Small intestine (tissue), 16 donors: ENCODE measurements at places on chromosomes 2 and 18. TPM values are rescaled to one million over a fixed set of nuclear protein-coding genes. Genes with fewer than 3 reads are reported as not detected.
A peak's percentile ranks its signal among the peaks of the same experiment; 100 is the strongest.

DNA sequence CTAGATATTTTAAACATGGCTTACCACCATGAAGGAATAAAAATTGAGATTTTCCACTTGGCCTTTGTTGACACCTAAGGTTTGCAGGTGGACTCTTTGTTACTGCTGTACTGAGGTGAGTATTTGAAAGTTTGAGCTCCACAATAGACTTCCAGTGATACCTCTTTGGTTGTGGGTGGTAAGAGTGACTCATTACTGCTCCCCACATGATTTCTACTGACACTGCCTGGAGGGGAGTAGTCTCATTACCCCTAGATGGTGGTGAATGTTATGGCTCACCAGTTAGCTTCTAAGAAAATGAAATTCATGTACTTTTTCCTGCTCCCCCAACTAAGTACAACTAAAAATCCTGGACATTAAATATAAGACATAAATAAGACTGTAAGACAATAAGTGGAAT, 1183.1 kb upstream of the TMEFF2 start:
- H3K4me1 ChIP-seq, result no peaks in the 10 kb centered on the region
- no peaks in the 10 kb centered on the region for H3K27me3 ChIP-seq
- no peak for DNase-seq
- no peaks in the 10 kb centered on the region for H3K36me3 ChIP-seq
- H3K27ac ChIP-seq, result no peak overlapping the region

DNA sequence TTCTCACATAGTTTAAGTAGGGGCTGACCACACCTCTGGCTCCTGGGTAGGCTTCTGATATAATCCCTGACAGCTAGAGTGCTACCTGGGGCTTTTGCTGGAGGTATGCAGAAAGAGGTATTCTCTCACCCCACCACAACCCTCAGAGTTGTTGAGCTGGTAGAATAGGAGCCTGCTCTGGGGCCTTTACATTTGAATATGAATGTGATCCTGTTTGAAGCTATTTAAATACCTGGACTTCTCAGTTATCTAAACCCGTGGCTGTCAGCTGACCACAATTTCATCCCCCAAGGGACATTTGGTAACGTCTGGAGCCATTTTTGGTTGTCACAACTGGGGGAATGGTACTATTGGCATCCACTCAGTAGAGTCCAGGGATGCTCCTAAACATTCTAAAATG, 669.1 kb downstream of the SATB2 start:
- DNase-seq, result no peak
- no peaks in the 10 kb centered on the region for H3K4me1 ChIP-seq
- H3K27ac ChIP-seq, result no peak overlapping the region
- H3K4me3 ChIP-seq, result no peak overlapping the region
- H3K27me3 ChIP-seq, result no peaks in the 10 kb centered on the region
- H3K36me3 ChIP-seq, result no peaks in the 10 kb centered on the region

DNA sequence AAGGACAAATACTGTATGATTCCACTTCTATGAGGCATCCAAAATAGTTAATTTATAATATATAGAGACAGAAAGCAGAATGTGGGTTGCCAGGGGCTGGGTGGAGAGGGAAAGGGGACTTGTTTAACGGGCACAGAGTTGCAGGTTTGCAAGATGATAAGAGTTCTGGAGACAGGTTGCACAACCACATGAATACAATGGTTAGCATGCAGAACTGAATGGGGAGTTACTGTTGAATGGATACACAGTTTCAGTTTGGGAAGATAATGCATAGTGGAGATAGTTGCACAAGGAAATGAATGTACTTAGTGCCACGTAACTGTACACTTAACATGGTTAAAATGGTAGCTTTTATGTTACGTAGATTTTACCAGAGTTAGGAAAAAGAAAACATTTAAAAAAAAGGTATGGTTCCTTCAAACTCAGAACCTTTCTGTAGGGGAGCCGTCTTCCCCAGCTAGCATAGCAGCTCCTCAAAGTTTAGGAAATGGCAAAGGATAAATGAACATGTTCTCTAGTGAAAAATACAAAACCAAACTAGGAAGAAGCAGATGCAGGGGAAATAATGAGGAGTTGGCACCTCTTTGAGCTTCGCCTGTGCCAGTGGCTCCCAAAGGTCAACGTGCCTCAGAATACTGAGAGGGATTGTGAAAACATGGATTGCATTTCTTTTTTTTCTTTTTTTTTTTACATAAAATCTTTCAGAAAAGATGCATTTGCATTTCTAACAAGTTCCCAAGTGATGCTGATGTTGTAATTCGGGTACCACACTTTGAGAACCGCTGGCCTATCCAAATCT, 95.2 kb downstream of the ZCCHC2 start:
- H3K4me1 ChIP-seq, result no peaks in the 10 kb centered on the region
- H3K4me3 ChIP-seq, result no peak overlapping the region
- no peaks in the 10 kb centered on the region for H3K36me3 ChIP-seq
- H3K27ac ChIP-seq, result no peak overlapping the region
- H3K27me3 ChIP-seq, result no peaks in the 10 kb centered on the region
- DNase-seq, result no peak

RAX gene
- polyA plus RNA-seq, result not detected

ZNF385B gene
- polyA plus RNA-seq, result not detected

AGXT gene
- polyA plus RNA-seq, result 1.8 TPM

DNA sequence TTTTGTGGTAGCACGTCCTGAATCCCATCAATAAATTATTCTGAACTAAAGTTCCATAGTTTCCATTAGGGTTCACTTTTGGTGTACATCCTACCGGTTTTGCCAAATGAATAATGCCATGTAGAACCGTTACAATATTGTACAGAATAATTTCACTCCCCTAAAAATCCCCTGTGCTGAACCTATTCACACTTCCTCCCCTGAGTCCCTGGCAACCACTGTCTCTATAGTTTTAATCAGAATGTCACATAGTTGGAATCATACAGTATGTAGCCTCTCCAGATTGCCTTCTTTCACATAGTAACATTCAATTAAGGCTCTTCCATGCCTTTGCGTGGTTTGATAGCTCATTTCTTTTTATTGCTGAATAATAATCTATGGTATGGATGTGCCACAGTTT, 9.6 kb upstream of the CASP8 start:
- peaks cover 9% of the 10 kb centered on the region for H3K4me1 ChIP-seq
- no peak overlapping the region for H3K4me3 ChIP-seq
- H3K36me3 ChIP-seq, result no peaks in the 10 kb centered on the region
- no peak overlapping the region for H3K27ac ChIP-seq

- peak; percentile 86 for DNase-seq
- H3K4me3 ChIP-seq, result peak overlapping the region; percentile 70
- no peaks in the 10 kb centered on the region for H3K36me3 ChIP-seq
- peaks cover 3% of the 10 kb centered on the region for H3K4me1 ChIP-seq
Observed at GRCh38 chr2:47905386-47906156, 727 bp downstream of the FBXO11 start.

CACNB4 gene
- polyA plus RNA-seq, result 1.3 TPM

- H3K27ac ChIP-seq, result no peak overlapping the region
- no peaks in the 10 kb centered on the region for H3K4me1 ChIP-seq
- DNase-seq, result no peak
- H3K4me3 ChIP-seq, result no peak overlapping the region
- no peaks in the 10 kb centered on the region for H3K36me3 ChIP-seq
- no peaks in the 10 kb centered on the region for H3K27me3 ChIP-seq
Observed at GRCh38 chr2:58896638-58897037, 655.5 kb upstream of the FANCL start.

TLX2 gene
- not detected for polyA plus RNA-seq

DNA sequence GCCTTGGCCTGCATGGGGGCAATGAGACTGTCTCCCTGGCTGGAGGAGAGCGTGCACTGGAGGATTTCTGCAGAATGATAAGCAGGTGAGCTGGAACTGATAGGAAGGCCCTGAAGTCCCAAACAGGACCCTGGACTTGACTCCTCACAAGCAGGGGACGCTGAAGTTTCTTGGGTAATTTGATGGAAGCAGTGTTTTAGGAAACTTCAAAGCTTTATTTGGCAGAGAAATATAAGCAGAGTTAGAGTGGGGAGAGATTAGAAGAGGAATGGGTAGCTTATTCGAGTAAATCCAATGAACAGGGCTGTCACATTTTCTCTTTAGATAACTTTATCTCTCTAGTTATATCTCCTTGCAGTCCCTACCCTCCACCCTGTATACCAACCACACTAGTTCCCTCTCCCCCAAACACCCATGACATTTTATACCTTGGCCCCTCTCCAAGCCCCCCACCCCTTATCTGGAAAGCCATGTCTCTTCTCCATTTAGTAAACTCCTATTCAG, 73.6 kb upstream of the IGFBP5 start:
- H3K4me1 ChIP-seq, result no peaks in the 10 kb centered on the region
- H3K36me3 ChIP-seq, result no peaks in the 10 kb centered on the region
- H3K27ac ChIP-seq, result no peak overlapping the region
- no peaks in the 10 kb centered on the region for H3K27me3 ChIP-seq
- DNase-seq, result no peak

- DNase-seq, result no peak
- no peak overlapping the region for H3K4me3 ChIP-seq
- no peak overlapping the region for H3K27ac ChIP-seq
- H3K27me3 ChIP-seq, result no peaks in the 10 kb centered on the region
- H3K36me3 ChIP-seq, result no peaks in the 10 kb centered on the region
Observed at GRCh38 chr2:207039225-207039624, 99.9 kb downstream of the CPO start.
